Activated CD4-positive, alpha-beta memory T cell treated with anti-CD3 and anti-CD28 coated beads, Interleukin-2, amount 10 ng/mL, durations not matched to agents 7 days and 5 days (primary cell): ENCODE measurements at places on chromosomes 12 and 14.
A peak's percentile ranks its signal among the peaks of the same experiment; 100 is the strongest.

DNA sequence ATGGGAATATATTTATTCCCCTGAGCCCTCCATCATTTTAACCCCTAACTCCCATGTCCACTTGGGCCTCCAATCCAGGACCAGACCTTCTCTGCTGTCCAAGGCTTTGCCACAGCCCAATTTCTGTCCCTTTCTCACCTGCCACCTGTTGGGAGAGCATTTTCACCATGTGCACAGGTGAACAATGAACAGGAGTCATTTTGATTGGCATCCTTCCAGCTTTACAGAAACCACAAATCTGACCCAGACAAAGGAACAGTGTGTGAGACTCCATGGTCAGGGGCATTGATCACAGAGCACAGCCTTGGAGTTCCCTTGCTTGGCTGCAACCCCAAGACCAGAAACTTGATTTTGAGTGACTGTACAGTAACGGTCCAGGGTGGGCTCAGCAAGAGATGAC, 91.9 kb downstream of the CRACR2A start:
- DNase-seq = no peak

DNA sequence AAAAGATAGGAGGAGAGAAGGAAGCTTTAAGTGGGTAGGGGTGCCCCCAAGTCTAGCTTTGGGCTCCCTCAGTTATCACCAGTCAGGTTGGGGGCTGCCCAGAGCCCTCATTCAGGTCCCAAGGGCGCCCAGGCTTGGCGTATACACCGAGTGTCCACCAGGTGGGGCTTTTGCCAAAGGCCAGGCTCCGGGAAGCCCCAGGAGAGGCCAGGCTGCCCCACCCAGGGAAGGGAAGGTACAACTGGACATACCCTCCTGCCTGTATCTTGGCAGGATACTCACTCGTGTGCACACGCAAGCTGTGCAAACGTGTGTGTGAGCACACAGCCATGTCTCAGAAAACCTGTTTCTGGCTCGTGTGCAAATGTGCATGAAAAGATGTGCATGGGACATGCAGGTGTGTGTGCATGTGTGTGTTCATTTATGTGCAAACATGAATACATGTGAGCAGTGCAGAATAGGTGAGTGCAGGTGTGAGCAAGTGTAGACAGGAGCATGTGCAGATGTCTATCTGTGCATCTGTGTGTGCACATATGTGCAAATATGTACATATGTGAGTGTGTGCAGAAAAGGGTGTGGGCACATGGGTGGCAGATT, 103.9 kb upstream of the MYL2 start:
- peak; percentile 43 for DNase-seq

DNA sequence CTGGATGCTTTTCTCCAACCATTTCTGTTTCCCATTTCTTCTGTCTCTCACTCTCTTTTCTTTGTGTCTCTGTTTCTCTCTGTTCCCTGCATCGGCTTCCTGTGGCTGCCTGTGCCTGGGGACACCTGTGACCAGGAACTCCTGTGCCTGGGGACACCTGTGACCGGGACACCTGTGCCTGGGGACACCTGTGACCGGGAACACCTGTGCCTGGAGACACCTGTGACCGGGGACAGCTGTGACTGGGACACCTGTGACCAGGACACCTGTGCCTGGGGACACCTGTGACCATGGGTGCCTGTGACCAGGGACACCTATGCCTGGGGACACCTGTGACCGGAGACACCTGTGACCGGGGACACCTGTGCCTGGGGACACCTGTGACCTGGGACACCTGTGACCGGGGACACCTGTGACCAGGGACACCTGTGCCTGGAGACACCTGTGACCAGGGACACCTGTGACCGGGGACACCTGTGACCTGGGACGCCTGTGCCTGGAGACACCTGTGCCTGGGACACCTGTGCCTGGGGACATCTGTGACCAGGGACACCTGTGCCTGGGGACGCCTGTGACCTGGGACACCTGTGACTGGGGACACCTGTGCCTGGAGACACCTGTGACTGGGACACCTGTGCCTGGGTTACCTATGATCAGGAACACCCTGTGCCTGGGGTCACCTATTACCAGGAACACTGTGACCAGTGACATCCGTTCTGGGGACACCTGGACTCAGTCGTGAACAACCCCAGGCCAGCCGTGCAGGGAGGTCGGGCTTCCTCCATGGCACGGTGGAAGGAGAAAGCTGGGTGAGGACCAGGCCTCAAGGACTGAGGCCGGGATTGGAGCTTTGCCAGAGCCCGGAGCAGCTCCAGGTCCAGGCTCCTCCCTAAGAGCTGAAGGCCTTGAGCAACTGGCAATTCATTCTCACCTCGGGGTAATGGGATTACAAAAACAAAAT, 23.4 kb upstream of the FBRSL1 start:
- no peak for DNase-seq

DNA sequence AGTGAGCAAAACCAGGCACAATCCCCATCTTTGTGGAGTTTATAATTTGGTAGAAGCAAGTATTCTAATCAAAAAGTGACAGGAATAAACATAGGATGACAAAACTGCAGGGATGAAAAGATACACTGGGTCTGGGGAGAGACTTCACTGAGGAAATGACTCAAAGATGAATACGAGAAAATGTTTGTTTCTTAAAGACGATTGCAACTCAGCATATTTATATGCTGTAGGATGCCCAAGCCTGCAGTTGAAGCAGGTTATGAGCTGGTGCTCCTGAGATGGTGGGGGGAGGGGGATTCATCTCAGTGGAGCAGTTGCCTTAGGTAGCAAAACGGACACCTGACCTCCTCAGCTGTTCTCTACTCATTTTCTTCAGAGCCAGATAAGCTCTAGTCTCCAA, 13.4 kb upstream of the SLC38A4 start:
- DNase-seq = no peak

GRCh38 chr12:74538491-74539258, 1.0 kb downstream of the ATXN7L3B start:
- DNase-seq = peak; percentile 42

- no peak for DNase-seq
Observed at GRCh38 chr12:116490471-116490870, 68.7 kb upstream of the MAP1LC3B2 start.

DNA sequence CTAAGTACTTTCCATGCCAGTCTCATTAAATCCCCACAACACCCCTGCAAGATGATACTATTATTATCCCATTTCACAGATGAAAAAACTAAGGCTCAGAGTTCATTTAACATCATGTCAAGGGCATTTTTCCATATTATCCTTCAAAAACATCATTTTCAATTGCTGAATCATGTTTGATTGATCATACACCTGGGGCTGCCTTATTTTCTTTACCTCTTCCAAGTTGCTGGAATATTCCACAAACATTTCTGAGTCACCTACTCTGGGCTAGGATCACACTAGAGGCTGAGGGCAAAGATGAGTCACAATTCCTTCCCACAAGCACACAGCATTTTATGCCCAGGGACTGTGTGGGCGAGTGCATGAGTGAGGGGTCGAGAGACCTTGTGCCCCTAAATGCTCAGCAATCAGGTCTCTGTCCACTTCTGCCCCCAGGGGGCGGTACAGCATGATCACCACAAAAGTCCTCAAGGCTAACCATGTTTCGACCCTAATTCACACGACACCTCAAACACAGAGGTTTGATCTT, 14.1 kb upstream of the TMEM119 start:
- peak; percentile 53 for DNase-seq
